ENCODE measurements at places on chromosomes 7 and 10.

DNA sequence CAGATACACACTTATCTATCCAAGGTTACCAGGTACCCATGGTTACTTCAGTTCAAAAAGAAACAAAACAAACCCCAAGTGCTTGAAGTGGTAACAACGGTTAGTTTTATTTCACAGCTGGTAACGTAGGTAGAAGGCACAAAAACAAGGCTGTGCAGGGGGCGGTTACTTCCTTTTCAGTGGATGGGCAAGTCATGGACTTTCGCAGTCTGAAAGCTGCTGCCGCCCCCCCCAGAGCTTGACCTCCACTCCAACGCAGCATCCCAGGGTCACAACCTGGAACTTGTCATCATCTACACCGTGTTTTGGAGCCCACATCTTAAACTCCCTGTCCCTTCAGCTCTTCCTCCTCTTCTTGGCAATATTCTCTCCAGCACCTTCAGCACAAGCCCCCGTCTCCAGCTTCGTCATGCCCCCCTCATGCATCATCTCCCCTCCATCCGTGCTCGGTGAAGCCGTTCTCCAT is 181.2 kb upstream of the ITGB1 start:
- no peak for DNase-seq

DNA sequence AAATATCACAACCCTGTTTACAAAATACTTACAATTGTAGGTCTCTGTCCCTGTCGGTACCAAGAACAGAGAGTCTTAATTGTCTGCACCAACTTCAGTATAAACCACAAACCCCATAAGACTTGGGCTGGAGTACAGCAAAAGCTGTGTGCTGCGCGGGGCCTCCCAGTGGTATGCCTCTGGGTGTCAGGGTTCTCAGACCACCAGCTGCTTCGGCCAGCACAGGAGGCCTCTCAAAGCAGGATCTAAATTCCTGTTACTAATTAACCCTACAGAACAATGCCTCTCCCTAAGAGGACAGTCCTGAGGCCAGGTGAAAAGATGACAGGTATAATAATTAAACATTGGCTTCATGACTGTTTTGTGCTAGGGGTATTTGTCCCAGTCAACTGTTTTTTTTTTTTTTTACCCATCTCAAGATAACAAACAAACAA is 957 bp upstream of the SVIL start:
- DNase-seq: no peak

GRCh38 chr10:128979405-128979804 is 487.6 kb upstream of the MGMT start:
- no peak for DNase-seq

GRCh38 chr10:13390604-13391522 is 42.8 kb upstream of the SEPHS1 start:
- no peak for DNase-seq

GRCh38 chr10:106900016-106900652 is 264.4 kb downstream of the SORCS1 start:
- no peak for DNase-seq

Data from fibroblast of skin of right quadriceps (primary cell).